Activated B cell treated with CpG ODN at 0.5 μM for 24 hours (primary cell): ENCODE measurements at places on chromosomes 5 and 9.

DNA sequence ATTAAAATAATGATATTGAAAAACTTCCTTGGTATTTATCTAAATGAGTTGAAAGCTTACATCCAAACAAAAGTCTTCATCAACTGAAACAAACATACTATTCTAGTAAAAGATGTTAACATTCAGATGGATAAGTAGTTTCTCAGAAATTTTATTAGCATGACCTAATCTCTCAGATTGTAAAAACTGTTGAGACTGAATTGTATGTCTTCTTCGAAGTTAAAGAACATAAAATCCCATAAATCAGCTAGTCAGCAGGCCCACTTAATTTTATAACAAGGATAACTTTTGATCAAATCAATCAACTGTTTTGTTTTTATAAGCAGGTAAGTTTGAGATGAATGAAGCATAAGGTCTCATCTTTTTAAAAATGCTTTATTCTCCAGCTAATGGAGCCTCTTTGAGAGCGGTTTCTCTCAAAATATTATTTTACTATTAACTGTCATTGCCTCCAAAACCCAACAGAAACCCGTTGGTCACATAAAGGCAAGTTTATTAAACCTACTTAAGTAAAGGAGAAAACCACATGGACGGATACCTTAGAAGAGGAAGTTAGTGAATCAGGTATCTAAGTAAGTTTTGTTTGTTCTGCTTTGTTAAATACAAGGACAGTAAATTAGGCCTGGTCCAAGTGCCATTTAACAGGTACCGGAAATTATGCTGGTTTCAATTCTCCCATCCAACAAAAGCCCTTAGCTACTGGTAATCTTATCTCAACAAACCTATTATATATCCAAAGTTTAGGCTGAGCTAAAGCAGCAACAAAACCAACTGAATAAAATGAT, 457.0 kb downstream of the PDE4D start:
- no peak overlapping the region for H3K4me3 ChIP-seq
- H3K27me3 ChIP-seq = no peaks in the 10 kb centered on the region
- H3K36me3 ChIP-seq = no peaks in the 10 kb centered on the region
- DNase-seq = no peak

GRCh38 chr9:135795391-135795790, 93.4 kb downstream of the KCNT1 start:
- H3K4me1 ChIP-seq = no peaks in the 10 kb centered on the region
- no peaks in the 10 kb centered on the region for H3K36me3 ChIP-seq
- DNase-seq = no peak
- no peak overlapping the region for H3K4me3 ChIP-seq
- H3K27me3 ChIP-seq = peaks cover 6% of the 10 kb centered on the region

- H3K27ac ChIP-seq = no peak overlapping the region
- H3K4me1 ChIP-seq = no peaks in the 10 kb centered on the region
- no peaks in the 10 kb centered on the region for H3K27me3 ChIP-seq
- no peaks in the 10 kb centered on the region for H3K36me3 ChIP-seq
- DNase-seq = no peak
- H3K4me3 ChIP-seq = no peak overlapping the region
Measured at GRCh38 chr9:107731115-107731762, 241.7 kb upstream of the KLF4 start.

- no peak overlapping the region for H3K27ac ChIP-seq
- peaks cover 8% of the 10 kb centered on the region for H3K27me3 ChIP-seq
- no peak overlapping the region for H3K4me3 ChIP-seq
- H3K36me3 ChIP-seq = no peaks in the 10 kb centered on the region
- H3K4me1 ChIP-seq = no peaks in the 10 kb centered on the region
Measured at GRCh38 chr5:133781436-133782225, 169.3 kb upstream of the FSTL4 start.

DNA sequence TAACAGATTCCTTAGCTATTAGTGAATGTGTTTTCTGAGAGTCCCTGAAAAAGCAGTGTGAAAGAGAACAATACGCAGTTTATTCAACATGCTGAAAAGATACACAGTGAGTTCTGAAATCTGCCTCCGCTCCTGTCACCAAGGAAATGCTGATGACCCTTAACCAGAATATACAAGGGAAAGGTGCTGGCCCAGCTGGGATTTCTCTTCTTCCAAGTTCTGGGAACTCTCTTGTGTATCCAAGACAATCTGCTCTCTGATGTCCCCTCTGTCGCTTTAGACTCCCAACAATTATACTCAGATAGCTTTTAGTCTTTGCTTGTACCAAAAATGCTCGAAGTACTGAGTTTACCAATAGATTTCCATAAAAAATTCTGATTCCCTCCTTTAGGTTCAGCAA, 214.9 kb downstream of the TMEM167A start:
- H3K27me3 ChIP-seq = no peaks in the 10 kb centered on the region
- H3K36me3 ChIP-seq = no peaks in the 10 kb centered on the region

DNA sequence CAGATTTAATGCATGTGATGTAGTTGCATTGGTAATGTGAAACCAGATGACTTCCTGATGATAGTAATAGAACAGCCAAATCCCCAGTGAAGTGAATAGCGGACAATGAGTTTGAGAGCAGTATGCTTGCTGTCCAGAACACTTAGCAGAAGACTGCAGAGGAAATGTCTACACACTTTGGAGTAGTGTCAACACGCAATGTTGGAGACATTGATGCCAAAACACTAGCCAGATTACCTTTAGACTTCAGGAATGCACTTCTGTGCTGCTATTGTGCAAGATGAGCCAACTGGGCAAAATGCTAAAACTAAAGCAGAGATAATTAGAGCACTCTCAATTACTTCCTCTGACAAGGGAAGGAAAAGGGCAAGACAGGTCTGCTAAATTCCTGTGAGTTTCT, 176.7 kb downstream of the PRDM9 start:
- no peaks in the 10 kb centered on the region for H3K4me1 ChIP-seq
- no peak overlapping the region for H3K4me3 ChIP-seq
- no peaks in the 10 kb centered on the region for H3K27me3 ChIP-seq
- DNase-seq = no peak
- no peaks in the 10 kb centered on the region for H3K36me3 ChIP-seq

DNA sequence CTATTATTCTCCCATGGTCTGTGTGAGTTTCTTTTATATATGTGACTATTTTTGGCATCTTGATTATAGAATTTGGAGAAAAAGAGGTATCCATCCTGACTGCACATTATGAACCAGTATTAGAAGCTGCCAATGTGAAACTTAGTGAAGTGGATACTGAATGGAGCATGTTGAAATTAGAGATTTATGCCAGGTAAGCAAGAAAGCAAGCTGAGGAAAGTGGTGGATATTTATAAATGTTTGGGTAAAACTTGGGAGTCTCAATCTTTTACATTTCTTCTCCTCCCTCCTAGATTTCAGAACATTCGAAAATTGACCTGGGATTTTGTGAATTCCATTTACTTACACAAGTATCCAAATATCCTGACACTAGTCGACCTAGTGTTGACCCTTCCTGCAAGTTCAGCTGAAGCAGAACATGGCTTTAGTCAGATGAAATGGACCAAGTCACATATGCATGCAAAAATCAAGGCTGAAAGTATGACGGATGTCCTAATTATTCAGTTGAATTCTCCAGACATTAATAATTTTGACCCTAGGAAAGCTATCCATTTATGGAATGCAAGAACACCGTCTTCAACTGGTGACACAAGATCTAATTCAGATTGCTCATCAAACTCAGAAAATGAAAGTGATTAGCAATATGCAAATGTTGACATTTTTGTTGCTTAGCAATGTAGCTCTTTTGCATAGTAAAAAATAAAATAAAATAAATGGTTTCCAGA, 66.8 kb upstream of the IL7R start:
- H3K4me1 ChIP-seq = no peaks in the 10 kb centered on the region
- no peaks in the 10 kb centered on the region for H3K36me3 ChIP-seq
- no peak for DNase-seq

DNA sequence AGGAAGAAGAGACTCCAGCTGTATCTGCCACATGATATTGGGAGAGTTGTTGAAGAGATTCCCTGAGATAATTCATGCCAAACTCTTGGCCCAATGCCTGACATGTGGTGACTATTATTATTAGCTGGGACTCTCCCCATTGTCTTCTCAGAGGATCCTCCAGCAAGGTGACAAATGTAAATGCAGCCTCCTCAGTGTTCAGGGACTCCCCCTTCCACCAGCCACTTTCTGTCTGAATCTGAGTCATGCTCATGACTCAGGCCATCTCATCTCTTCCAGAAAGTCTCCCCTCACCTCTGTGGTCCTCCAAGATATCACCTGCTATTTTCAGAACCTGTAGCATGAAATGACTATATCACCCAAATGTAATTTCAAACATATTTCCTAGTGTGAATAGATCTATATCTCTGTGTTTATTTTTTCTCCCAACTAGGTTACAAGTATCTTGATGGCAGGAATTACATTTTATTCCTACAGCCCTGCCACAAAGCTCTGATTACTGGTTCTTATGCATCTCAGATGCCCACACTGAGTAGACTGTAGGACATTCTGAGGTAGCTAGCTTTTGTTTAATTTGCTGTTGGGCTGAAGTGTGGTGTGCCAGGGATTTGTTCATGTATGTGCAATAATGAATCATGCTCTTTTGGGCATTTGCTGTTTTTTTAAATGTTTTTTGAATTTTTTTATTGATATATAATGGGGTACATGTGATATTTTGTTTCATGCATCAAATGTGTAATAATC, 126.6 kb upstream of the IL12B start:
- no peaks in the 10 kb centered on the region for H3K27me3 ChIP-seq
- no peaks in the 10 kb centered on the region for H3K36me3 ChIP-seq
- no peak for DNase-seq
- peak overlapping the region; percentile 35 for H3K4me3 ChIP-seq
- H3K27ac ChIP-seq = peak overlapping the region; percentile 76

DNA sequence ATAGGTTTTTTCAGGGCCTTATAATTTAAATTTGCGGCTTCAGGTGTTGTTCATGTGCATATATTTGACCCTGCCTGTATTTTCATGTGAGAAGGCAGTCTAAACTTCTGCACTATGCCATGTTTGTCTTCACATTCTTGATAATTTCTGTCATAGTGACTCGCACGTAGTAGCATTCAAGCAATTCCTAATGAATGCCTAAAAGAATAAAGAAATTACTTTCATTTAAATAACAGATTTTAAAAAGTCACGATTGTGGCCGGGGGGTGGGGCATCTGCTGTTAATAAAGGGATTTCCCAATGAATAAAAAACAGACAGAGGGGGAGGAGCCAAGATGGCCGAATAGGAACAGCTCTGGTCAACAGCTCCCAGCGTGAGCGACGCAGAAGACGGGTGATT, 318.0 kb downstream of the ADAMTS6 start:
- no peaks in the 10 kb centered on the region for H3K36me3 ChIP-seq
- no peak overlapping the region for H3K4me3 ChIP-seq
- DNase-seq = no peak
- no peaks in the 10 kb centered on the region for H3K4me1 ChIP-seq
- H3K27me3 ChIP-seq = no peaks in the 10 kb centered on the region

GRCh38 chr9:26833792-26834191, 58.8 kb downstream of the CAAP1 start:
- H3K27me3 ChIP-seq = no peaks in the 10 kb centered on the region
- H3K36me3 ChIP-seq = peaks cover 9% of the 10 kb centered on the region
- H3K27ac ChIP-seq = no peak overlapping the region
- no peaks in the 10 kb centered on the region for H3K4me1 ChIP-seq

GRCh38 chr5:38536968-38537367, 19.5 kb downstream of the LIFR start:
- peaks cover 28% of the 10 kb centered on the region for H3K27me3 ChIP-seq
- DNase-seq = no peak
- H3K36me3 ChIP-seq = no peaks in the 10 kb centered on the region

DNA sequence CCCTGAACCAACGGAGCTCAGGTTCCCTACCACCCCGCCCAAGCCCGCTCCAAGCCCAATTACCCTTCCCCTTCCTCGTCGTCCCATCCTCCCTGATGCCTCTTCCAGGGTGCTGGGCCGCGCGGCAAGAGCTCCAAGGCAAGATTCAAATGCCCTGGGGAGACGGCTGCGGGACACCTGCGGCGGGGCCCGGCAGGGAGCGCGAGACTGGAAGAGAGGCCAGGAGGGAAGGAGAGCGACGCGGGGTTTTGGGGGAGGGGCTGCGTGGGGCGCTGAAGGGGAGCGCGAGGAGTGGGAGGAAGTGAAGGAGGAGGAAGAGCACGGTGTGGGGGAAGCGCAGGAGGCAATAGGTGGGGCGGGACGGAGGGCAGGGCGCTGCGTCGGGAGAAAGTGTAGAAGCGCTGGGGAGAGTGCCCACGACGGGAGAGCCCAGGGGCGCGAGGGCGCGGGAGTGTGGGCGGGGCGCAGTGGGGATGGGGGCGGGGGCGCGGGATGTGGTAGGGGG, 975 bp upstream of the NXNL2 start:
- peak overlapping the region; percentile 12 for H3K4me3 ChIP-seq
- peaks cover 11% of the 10 kb centered on the region for H3K4me1 ChIP-seq
- H3K36me3 ChIP-seq = no peaks in the 10 kb centered on the region
- H3K27me3 ChIP-seq = peaks cover 38% of the 10 kb centered on the region
- no peak overlapping the region for H3K27ac ChIP-seq
- no peak for DNase-seq

- H3K36me3 ChIP-seq = no peaks in the 10 kb centered on the region
- peak; percentile 7 for DNase-seq
- no peak overlapping the region for H3K27ac ChIP-seq
- peaks cover 3% of the 10 kb centered on the region for H3K27me3 ChIP-seq
- H3K4me1 ChIP-seq = no peaks in the 10 kb centered on the region
Measured at GRCh38 chr5:135072387-135073281, 38.6 kb upstream of the PITX1 start.

DNA sequence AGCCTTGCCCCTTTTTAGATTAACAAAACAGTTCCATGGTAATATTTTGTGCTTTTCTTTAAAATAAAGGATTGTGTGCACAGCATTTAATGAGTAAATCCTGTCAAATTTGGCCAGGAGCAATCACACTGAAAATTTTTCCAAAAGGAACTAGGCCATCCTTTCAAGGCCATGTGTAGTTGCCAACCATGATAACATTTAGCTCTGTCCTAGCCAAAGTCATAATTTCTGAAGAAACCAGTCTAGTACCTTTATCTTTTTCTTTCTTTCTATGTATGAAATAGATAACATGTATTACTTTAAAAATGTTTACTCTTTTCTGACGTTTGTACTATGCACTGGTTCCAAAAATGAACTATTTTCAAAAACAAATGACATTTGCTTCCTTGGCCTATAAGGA, 143.7 kb downstream of the PBX3 start:
- no peak overlapping the region for H3K4me3 ChIP-seq
- no peak overlapping the region for H3K27ac ChIP-seq
- H3K4me1 ChIP-seq = peaks cover 17% of the 10 kb centered on the region
- no peaks in the 10 kb centered on the region for H3K36me3 ChIP-seq
- no peaks in the 10 kb centered on the region for H3K27me3 ChIP-seq

DNA sequence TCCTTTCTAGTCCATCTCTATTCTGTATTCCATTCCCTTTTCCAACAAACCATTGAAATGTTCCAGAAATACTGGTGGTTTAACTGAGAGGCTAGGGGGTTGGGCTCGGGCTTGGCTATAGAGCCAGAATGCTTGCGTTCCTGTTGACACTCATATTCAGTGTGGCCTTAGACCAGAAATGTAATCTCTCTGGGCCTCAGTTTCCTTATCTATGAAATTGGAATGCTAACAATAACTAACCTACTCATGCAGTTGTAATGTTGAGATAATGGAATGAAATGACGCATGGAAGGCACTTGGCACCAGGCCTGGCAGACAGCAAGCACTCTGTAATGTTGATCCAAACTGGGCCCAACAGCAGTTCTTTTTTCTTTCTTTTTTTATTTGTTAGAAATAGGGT, 26.8 kb downstream of the JADE2 start:
- H3K27me3 ChIP-seq = no peaks in the 10 kb centered on the region
- DNase-seq = no peak
- peak overlapping the region; percentile 98 for H3K27ac ChIP-seq
- no peak overlapping the region for H3K4me3 ChIP-seq
- peaks cover 94% of the 10 kb centered on the region for H3K4me1 ChIP-seq
- H3K36me3 ChIP-seq = peaks cover 77% of the 10 kb centered on the region
